ENCODE measurements at places on chromosomes 5 and 9.

GRCh38 chr5:174723979-174724483, 351 bp upstream of the MSX2 start:
- DNase-seq, result no peak

DNA sequence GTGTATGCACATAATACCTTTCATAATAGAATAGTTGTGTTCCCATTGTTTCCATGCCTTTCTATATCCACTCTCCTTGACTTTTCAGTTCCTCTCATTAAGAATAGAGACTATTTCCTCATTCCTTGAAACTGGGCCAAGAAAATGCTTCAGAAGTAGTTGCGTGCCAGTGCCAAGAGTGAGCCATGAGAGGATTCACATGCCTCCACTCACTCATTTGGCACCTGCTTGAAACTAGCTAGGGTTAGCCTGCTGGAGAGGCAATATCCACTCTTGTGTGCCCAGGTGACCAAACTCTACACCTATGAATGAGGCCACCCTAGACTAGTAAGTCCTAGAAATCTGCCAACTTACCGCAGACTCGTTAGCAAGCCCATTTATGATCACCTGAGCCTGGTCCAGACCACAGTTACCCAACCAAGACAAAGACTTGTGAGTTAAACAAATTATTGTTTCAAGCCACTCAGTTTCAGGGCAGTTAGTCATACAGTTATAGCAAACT, 276.3 kb downstream of the EPB41L4A start:
- peak; percentile 93 for DNase-seq

DNA sequence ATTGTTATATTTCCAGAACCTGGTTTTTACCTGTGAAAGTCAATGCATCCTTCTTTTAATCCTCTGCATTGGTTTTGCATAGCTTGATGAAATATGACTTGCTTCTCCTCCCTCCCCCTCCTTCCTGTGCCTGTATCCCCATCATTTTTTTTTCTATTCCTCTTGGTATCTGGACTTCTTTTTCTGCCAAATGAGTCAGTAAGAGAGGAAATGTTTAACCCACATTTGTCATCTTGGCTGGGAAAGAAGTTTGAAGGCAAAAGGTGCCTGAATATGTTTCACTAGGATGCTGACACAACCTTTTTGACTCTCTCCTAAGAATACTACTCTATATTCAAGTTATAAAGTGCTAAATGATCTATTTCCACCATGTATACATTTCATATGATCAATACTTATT, 35.5 kb upstream of the CDKN2B start:
- peak; percentile 54 for DNase-seq

- no peak for DNase-seq
Measured at GRCh38 chr9:35552837-35553236, 52.2 kb upstream of the TESK1 start.

- no peak for DNase-seq
Measured at GRCh38 chr9:98886691-98887229, 56.9 kb upstream of the COL15A1 start.

GRCh38 chr5:171450423-171451331, 31.2 kb downstream of the FGF18 start:
- peak; percentile 25 for DNase-seq

- no peak for DNase-seq
Measured at GRCh38 chr5:177131019-177131320, 2.6 kb upstream of the NSD1 start.

- DNase-seq, result no peak
Measured at GRCh38 chr9:94920420-94921091, 194.1 kb downstream of the AOPEP start.

- DNase-seq, result no peak
Measured at GRCh38 chr9:2354856-2355696, 266.5 kb upstream of the VLDLR start.

DNA sequence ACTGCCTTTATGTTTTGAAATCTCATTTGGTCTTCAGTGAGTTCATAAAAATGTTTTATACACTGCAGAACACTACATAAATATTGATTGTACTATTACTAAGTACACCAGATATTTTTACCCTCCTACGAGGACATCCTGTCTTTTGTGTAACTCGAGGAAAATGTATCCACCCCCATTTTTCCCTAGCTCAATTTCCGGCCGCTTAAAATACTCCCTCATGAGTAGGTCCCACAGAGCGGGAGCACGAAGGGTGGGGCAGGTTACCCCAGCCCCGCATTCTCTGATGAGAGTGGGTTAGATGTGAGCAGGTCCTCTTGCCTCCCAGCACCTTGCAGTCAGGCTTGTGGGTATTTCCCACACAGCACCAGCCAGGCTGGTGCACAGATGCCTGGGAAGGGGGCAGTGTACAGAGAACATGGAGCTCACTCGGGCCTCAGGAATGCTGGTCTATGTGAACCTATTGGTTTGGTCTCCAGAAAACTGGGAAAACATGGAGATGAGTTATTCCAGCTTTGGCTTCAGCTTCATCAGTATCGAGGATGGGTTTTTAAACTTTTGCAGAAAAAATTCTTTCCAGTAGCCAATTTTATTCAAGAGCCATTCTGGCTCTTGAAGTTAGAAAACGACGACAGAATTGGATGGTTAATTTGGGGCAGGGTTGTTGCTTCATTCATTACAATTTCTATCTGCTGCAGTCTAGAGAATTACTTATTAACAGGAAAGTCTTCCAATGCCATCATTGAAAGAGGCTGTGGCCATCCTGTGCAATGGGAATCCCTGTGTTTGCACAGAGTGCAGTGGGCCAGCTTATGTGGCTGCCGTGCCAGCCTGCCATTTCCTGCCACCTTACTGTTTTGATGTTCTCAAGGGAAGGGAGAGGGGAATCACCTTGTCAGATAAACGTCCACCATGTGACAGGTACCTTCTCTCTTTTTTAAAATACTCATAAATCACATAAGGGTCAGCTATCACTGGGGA, 73.2 kb downstream of the WDR41 start:
- no peak for DNase-seq

DNA sequence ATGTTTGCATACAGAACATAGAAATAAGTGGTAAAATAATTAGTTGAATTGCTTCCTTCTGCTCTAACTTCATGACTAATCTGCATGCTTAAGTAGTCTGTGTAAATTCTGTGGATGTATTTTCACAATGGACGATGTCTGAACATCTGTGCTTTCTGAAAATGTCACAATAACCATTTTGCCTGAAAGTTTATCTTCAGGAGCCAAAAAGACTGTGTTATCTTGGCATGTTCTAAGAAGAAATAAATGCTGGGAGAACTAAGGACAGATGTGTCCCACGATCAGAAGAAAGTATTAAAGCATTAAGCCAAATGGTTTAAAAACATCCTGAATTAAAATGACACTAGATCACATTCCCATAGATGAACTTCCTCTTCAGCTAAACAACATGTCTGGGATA, 397.6 kb downstream of the SPOCK1 start:
- DNase-seq, result no peak

DNA sequence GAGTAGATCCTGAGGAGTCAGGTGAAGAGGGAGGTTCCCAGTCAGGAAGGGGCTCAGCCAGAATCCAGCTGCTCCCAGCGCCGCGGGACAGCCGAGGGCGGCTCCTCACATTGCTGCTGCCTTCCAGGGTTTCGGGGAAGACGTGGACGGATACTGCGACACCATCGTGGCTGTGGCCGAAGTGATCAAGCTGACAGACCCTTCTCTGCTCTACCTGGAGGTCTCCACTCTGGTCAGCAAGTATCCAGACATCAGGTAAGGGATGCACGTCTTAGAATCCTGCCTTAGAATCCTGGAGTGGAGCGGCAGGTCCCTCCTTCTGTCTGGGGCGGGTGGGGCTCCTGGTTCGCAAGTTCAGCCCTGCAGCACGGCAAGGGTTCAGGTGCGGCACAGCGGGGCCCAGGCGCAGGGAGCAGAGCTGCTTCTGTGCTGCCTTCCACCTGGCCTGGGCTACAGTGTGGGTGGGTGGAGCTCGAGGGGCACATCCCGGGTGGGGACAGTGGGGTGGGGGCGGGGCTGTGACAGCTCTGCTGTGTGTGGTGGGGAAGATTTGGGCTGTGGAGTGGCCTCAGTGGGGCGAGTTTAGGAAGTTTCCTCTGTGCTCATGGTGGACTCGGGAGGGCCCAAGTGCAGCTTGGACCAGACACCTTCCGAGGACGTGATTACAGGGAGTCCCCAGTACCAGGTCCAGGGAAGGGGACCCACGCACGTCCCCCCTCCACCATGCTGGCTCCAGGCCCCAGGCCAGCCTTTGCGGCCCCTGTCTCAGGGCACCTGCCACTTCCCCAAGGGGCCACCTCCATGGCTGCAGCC, 22.8 kb downstream of the EXOC3 start:
- no peak for DNase-seq

DNA sequence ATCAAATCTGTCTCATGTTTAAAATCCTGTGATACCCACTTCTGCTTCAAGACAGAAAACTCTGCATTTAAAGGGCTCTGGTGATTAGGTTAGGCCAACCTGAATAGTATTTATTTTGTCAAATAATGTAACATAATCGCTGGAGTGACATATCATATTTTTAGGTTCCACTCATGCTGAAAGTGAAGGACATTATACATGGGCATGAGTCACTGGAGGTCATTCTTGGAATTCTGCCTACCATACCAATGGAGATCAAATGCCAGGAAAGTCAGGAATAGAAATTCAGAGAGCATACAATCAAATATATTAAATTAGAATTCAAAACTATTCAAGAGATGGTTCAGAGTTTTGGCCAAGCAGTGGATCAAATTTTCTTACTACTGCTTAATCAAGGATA, 97.1 kb upstream of the PRSS3 start:
- DNase-seq, result peak; percentile 48

GRCh38 chr5:32394981-32395380, 49.6 kb downstream of the ZFR start:
- DNase-seq, result no peak

DNA sequence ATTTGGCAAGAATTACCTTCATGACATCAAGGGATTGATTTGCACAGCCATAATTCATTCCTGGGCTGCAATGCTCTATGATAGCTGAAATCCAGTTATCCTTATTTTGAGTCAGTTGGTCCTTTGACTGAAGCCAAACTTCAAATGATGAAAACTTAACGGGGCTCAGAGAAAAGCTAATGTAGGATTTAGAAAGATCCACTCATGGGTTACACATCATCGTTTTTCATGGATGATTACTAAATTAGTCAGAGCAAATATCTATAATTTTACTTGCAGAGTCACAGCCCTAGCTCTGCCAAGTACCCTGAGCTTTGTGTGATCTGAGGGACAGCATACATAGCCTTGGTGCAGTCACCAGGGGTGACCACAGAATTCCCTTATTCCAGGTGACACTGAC, 27.3 kb upstream of the MUSK start:
- DNase-seq, result no peak

GRCh38 chr9:29656641-29657406, 2083.5 kb upstream of the C9orf72 start:
- no peak for DNase-seq

- no peak for DNase-seq
Measured at GRCh38 chr9:124551472-124552272, 44.5 kb upstream of the NR5A1 start.

GRCh38 chr5:135106610-135107471, 72.8 kb upstream of the PITX1 start:
- no peak for DNase-seq

DNA sequence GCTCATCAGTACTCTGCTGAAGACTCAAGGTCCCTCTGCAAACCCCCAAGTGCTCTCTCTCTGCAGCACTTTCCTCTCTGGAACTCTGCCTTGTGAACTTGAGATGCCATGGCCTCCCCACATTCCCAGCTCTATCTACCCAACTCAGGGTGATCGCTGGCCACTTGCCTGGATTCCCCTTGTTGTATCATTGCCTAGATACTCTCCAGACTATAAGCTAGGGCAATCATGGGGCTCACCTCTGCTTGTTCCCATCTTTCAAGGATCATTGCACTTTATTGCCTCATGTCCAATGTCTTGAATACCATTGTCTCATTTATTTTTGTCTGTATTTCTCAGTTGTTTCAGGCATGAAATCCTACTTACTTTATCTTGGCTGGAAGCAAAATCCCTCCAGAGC, 144.1 kb downstream of the PLPPR1 start:
- no peak for DNase-seq

- DNase-seq, result no peak
Measured at GRCh38 chr5:142439207-142439860, 114.5 kb upstream of the SPRY4 start.

GRCh38 chr5:61397238-61397637, 65.2 kb downstream of the ZSWIM6 start:
- DNase-seq, result no peak

- no peak for DNase-seq
Measured at GRCh38 chr5:16674750-16675149, 58.0 kb upstream of the RETREG1 start.

- no peak for DNase-seq
Measured at GRCh38 chr5:153983885-153984284, 54.8 kb downstream of the FAM114A2 start.

- no peak for DNase-seq
Measured at GRCh38 chr5:162096448-162096847, 28.9 kb downstream of the GABRG2 start.

DNA sequence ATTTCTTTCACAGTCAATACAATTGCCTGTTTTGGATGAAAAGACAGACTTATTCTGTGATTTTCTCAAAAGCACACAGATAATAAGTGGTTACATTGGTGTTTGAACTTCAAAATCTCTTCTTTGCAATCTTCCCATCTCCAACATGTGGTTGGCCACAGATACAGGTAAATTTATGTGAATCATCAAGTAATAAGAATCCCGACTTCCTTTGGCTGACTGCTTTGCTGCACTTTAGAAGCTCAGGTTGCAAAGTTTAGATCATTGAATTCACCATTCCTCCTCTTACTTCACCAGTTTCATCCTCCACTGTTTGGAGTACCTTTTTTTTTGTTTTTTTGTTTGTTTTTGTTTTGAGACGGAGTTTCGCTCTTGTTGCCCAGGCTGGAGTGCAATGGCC, 56.5 kb upstream of the ADRB2 start:
- no peak for DNase-seq

Measured in retinal pigment epithelial cell (primary cell).